Suprapubic skin (tissue), 4 donors: ENCODE measurements at places on chromosomes 4 and X.

GRCh38 chr4:110624904-110625494 is 2.1 kb upstream of the PITX2 start:
- no peak for DNase-seq

DNA sequence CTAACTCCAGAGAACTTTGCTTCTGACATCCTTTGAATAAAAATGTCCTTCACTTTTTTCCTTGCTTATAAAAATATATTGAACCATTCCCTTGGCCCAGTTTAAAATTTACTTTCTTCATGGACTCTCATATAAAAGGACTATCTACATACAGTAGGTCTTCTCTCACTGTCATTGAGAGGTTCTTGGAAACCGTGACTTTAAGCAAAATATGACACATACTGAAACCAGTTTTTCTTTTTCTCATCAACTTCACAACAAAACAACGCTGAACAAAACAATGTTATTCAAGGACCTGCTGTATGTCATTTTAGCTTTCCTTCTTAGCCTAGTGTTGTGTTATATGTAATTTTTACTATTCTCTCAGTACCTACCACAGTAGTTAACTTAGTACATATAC is 496.8 kb downstream of the CENPC start:
- DNase-seq, result no peak

- DNase-seq, result no peak
These were observed 216.4 kb upstream of the RASGEF1B start for GRCh38 chr4:81688085-81688484.

DNA sequence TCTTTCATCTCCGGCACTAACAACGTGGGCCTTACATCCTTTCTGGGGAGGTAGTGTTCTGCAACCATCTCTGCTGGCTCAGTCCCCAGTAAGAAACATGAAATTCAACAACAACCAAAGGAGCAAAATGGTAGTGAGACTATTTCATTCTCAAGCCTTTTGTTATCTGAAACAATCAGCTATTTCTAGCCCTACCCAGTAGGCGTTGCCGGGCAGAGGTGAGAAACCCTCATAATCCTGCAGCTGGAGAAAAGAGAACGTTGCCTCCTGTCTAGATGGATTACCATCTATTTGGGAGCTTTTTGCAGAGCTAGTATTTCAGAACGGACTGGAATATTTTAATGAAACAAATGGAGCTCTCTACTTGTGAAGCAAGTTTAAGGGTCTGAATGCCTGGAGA is 66.4 kb upstream of the GPR174 start:
- no peak for DNase-seq

- DNase-seq, result no peak
These were observed 110.9 kb downstream of the FHIP1A start for GRCh38 chr4:151519728-151520415.

GRCh38 chr4:68271851-68272357 is 26.4 kb upstream of the TMPRSS11B start:
- DNase-seq, result no peak

DNA sequence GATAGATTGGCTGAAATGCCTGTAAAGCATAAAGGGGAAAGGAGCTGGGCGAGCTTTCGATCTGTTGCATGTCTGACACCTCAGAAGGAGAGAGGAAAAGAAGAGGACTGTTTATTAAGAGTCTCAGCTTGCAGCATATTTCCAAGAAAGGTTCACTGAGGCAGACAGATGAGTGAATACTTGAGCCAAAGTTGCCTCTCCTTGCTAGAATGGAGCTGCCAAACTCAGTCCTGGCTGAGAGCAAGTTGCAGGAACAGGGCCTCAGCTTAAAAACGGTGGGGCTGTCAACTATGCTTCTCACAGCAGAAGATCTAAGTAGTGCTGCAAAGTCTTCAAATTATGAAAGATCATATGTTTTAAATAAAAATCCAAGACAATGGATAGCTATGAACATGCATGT is 707.5 kb downstream of the PCDH7 start:
- no peak for DNase-seq

GRCh38 chr4:86825511-86825910 is 23.7 kb downstream of the SLC10A6 start:
- DNase-seq, result no peak

- no peak for DNase-seq
These were observed 156.7 kb upstream of the EOLA2 start for GRCh38 chrX:150094996-150095395.

- no peak for DNase-seq
These were observed 65.8 kb downstream of the SLC9A7 start for GRCh38 chrX:46693149-46693548.

- DNase-seq, result no peak
These were observed 24.3 kb downstream of the LINC00632 start for GRCh38 chrX:140733766-140734342.

DNA sequence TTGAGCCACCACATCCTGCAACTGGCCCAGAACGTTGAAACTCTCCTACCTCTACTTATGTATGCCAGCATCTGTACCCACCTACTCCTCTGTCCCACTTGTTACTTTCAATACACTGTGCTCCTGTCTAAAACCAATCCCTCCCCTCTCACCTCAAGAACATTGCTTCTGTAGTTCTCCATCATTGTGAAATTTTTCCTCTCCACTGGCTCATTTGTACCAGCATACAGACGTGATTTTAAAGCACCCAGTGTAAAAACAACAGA is 25.5 kb upstream of the USO1 start:
- no peak for DNase-seq

DNA sequence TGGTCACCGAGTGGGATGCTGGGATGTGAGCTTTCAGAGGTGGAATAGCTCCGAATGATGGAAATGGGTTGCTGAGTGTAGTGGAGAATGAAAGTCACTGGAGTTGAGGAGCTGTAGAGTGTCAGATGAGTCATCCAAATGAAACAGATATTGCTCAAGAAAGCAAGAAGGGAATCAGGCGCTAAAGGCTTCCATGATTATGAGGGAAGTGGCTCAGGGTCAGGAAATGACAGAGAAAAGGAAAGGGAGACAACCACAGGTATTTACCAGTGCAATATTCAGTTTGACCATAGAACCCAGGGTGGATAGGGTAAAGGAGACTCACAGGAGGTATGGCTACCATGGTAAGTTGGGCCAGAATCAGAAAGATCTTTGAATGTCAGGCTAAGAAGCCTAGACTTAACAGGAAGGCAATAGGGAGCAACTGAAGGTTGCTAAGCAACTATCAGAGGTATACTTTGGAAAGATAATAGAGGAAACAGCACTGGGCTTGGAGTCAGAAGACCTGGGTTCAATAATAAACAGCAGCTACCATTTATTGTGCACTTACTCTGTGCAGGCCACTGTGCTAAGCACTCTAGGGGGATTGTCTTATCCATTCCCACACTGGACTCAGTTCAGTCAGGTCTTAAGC is 11.7 kb downstream of the LAS1L start:
- DNase-seq, result no peak

GRCh38 chr4:74969507-74970474 is 36.9 kb downstream of the PARM1 start:
- no peak for DNase-seq
